ENCODE measurements at places on chromosomes 4 and X.

DNA sequence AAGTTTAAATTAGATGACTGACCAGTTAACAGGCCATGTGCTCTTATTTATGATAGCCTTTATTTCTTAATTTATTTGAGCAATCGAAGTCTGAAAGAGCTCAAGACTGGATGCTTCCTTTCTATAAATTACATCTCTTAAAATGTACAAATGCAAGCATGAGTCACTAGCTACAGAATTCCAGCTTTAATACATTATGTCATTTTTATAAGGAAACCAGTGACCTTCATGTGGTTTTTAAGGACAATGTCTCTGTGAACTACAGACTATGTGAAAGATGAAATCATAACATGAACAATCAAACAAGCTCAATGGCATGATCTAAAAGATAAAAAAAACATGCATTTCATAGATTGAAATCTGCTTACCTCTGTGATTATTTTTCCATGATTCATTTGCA, 15.4 kb downstream of the HTR2C start:
- DNase-seq, result no peak

- DNase-seq, result no peak
Observed at GRCh38 chr4:137738375-137738990, 206.2 kb upstream of the PCDH18 start.

DNA sequence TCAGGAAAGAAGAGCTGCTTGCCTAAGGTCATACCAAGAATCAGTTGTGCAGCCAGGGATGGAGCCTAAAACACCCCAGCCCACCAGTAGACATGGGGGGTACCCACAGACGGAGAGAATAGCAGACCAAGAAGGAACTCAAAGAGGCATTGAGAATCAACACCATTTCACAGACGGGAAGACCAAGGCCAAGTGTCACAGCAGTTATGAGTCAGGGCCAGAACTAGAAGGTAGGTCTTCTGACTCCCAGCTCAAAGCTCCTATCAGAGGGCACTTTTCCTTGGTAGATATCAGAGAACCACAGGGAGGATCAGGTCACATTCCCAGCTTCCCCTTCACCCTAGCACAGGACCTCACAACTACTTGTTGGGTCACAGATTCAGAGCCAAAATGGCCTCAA, 14.5 kb downstream of the OTUD5 start:
- no peak for DNase-seq

DNA sequence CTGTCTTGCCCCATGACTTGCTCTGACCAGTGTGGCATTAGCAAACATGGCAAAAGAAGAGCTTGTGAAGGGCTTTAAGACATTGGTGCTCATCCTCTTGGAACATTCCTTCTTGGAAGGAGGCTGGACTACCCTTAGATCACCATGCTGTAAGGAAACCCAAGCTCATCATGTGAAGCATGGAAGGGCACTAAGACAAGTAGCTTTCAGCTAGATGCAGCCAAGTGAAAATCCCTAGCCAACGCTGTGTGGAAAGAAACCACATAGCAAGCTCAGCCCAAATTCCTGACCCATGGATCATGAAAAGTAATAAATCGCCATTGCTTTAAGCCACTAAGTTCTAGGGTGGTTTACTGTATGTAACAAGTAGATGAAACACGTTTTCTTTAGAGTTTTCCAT, 12.4 kb upstream of the PACRGL start:
- no peak for DNase-seq

GRCh38 chr4:123741906-123742305, 345.3 kb downstream of the SPRY1 start:
- no peak for DNase-seq

GRCh38 chrX:16853537-16853936, 16.6 kb downstream of the RBBP7 start:
- no peak for DNase-seq

- DNase-seq, result no peak
Observed at GRCh38 chrX:70016513-70016912, 33.2 kb downstream of the AWAT2 start.

DNA sequence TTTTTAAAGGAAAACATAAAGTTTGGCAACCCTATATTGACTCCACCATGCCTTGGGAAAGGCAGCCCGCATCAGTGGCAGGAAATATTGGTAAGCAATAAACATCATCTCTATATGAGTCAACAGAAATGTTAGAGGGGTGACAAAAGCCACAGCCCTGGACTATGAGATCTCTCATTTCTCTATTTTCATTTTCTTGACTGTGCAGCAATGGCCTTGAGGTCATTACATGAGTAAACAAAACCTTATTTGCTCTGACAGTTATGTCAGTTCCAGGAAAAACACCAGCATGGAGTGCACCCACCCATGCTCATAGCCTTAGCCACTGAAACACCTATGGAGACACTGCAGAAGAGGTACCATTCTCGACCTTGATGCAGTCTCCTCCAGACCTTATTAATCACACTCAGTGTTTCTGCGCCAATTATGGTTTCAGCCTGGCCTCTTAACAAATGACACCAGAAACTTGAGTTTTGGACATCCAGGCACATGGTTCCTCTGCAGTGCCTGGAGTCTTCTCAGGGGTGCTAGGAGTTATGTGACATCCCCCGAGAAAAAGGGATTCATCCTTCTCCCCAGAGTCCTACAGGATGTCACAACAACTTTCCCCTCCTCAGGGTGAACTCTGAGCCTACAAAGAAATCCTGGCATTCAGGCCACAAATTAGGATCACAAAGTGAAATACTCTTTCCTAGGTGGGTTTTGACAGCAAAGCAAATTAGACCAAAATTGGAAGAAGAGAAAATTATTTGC, 16.0 kb upstream of the HPGD start:
- no peak for DNase-seq

DNA sequence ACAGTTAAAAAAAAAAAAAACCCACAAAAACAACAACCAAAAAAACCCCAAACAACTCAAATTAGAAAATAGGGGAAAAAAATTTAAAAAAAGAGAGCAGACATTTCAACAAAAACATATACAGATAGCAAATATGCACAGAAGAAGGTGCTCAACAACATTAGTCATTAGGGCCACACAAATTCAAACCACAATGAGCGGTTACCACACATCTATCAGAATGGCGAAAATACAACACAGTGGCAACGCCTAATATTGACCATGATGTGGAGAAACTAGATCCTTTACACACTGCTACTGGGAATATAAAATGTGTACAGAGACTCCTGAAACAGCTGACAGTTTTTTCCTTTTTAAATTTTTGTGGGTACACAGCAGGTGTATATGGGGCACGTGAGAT, 19.4 kb downstream of the LYAR start:
- no peak for DNase-seq

DNA sequence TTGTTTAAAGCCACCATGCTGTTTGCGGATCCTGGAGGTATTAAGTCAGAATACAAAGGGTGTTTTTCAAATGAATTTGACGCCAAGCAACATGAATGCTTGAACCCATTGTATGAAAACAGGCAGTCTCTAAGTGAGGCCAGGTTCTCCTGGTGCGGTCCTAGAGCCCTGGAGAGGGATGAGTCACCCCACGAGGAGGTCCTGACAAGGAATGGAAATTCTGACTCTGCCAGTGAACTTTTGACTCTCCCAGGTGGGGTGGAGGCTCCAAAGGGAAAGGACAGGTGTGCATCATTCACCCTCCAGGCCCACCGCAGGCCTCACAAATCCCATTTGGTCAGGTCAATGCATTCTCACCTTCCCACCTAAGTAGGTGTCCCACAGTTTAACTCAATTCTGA, 1.5 kb downstream of the TRIM2 start:
- no peak for DNase-seq

DNA sequence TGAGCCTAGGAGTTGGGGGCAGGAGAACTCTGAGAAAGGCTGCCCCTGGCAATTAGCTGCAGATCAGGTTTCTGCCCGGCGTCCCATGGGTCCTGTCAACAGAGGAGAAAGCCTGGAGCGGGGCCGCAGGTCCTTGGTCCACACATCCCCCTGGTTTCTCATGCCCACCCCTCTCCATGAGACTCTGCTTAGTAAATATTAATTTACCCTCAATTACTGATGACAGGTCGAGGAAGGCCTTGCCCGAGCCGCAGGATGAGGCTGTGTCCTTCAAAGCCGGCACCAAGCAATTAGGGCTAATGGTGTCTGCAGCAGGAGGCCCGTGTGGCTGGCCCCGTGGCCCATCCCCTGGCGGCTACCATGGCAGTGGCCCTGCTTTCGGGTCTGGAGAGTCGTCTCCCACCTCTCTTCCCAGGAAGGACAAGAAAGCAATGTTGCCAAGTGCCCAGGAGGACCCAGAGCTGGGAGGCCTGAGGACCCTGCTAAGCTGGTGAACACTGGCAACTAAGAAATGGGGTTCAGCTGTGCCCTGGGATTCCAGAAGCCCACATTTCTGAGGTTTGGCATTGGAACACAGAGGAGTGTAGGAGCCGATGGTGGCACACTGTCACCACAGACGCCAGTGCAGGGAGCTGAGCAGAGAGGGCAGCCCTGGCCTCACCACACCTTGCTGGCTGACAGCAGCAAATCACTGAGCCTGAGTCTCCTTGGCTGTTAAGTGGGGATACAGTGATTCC, 114.6 kb downstream of the CPZ start:
- DNase-seq, result peak; percentile 33

- DNase-seq, result no peak
Observed at GRCh38 chrX:79094075-79094832, 50.2 kb upstream of the GPR174 start.

GRCh38 chr4:165814256-165815020, 58.6 kb upstream of the TLL1 start:
- no peak for DNase-seq

GRCh38 chr4:39446842-39447573, 11.7 kb downstream of the RPL9 start:
- DNase-seq, result peak; percentile 68

DNA sequence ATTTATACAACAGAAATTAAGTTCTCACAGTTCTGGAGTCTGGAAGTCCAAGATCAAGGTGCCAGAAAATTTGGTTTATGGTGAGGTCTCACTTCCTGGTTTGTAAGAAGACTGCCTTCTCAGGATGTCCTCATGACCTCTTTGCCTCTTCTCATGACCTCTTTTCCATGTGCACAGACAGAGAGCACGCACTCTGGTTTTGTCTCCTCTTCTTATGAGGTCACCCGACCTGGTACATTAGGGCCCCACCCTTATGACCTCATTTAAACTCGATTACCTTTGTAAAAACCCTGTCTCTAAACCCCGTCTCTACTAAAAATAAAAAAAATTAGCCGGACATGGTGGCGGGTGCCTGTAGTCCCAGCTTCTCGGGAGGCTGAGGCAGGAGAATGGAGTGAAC, 155.9 kb downstream of the KIT start:
- DNase-seq, result no peak

- no peak for DNase-seq
Observed at GRCh38 chr4:145583191-145584055, 35.8 kb upstream of the MMAA start.

- no peak for DNase-seq
Observed at GRCh38 chrX:11704725-11705495, 39.2 kb upstream of the ARHGAP6 start.

DNA sequence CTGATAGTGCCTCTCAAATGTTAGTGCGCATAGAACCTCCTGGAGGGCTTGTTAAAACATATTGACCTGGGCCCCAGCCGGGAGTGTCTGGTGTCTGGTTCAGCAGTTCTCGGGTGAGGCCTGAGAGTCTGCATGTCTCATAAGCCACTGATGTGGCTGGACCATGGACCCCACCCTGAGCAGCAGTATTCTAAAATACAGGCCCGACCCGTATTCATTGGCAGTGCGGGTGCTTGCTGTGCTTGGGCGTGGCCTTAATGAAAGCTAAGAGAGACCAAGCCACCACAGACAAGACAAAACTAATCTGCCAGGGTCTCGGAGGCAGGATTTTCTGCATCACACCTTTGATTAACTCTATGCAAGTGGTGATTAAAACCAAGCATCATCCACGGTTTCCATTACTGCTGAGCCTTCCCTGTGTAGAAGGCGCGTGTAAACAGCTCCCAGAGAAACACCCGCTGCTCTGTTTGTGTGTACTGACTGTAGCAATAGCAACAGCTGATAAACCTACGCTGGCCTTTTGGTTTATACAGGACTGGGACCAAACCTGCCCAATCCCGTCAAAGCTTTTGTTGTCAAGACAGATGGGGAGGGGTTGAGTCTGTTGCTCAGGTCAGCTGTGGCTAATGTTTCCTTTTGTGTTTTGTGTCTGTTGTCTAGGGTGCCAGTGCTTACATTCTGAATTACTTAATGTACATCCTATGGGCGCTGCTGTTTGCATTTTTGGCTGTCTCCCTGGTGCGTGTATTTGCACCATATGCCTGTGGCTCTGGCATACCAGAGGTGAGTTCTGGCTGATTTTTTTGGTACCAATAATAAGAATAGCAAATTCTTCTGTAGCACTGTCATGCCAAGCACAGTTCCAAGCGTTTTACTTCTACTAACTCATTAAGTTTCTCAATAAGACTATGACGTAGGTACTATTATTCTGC, 40.8 kb downstream of the CLCN4 start:
- no peak for DNase-seq

GRCh38 chr4:147749811-147750321, 18.0 kb downstream of the ARHGAP10 start:
- DNase-seq, result no peak

GRCh38 chrX:27890611-27891010, 82.8 kb downstream of the MAGEB10 start:
- no peak for DNase-seq

- DNase-seq, result no peak
Observed at GRCh38 chr4:59553721-59554091, 1646.4 kb upstream of the ADGRL3 start.

- no peak for DNase-seq
Observed at GRCh38 chrX:54043056-54043455, 1.2 kb downstream of the PHF8 start.

GRCh38 chrX:74536832-74537371, 77.5 kb downstream of the RLIM start:
- no peak for DNase-seq

DNA sequence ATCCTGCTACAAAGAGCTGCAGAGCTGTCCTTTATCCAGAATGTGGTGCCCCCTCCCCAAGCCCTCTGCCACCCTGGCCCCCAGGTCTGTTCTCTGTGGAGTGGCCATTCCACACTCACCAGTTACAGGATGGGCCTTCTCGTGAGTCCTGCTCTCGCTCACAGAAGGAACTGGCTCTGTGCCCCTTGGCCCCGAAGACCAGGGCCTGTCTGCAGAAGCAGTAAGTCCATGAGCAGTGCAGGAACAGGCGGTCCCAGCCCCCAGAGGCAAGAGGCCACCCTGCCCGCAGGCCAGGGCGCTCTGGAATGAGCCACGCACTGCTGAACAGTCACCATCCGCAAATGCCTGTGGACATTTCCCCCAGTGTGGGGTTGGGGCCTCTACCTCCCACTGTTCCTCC, 92.2 kb downstream of the DCTD start:
- DNase-seq, result no peak

DNA sequence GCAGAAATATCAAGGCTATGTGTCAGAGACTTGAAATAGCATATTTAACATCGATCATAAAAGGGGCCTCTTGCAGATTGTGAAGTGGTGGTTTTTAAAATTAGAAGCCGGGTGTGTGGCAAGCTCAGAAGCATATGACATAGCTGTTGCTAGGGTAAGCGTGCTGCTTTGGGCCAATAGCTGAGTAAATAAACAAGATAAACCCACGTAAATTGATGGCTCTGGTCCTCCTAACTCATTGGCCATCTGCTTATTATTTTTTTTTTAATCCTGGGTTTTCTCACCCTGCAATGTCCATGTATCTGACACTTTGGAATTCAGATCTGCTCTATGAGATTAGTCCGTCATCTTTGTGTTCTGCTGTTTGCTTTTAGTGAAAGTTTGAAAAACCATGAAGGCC, 32.6 kb upstream of the STOX2 start:
- DNase-seq, result no peak
